Fibroblast of the aortic adventitia (primary cell): ENCODE measurements at places on chromosomes 2 and 18. TPM values are rescaled to one million over a fixed set of nuclear protein-coding genes. Genes with fewer than 3 reads are reported as not detected.

DNA sequence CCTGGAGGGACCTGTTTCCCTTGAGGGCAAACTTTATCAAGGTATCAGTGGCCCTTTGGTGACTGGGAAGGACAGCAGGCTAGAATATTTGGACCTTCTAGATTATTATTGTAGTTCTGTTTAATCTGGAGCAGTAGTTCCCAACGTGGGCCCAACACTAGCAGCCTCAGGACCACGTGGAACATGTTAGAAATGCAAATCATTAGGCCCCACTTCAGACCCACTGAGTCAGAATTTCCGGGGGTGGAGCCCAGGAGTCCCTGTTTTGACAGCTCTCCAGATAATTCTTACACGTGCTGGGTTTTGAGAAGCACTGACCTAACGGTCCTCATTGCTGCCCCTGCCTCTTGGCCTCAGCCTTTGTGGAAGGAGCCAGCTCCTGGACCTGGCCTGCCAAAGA lies 25.5 kb upstream of the DYNC2LI1 start:
- DNase-seq: no peak

- peak; percentile 22 for DNase-seq
Observed at GRCh38 chr2:133312038-133312729, 256.1 kb downstream of the NCKAP5 start.

DNA sequence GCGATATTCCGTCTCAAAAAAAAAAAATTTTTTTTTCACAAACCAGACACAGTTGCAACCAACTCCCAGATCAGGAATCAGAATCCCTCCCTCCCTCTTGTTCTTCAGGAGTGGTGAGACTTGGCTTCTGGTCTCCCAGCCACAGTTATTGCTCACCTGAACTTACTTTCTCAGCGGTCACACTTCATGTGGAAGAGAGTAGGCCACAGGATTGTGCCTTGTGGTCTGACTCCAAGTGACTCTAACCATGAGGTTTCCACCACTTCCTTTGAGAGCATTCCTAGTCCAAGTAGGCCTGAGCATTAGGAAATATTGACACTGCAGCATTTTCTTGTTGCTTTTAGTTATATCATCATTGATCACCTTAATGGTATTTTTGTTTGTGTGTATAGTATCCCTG lies 12.1 kb downstream of the FMNL2 start:
- DNase-seq: peak; percentile 38

- peak; percentile 22 for DNase-seq
Observed at GRCh38 chr2:242098445-242099128, 229.1 kb downstream of the RTP5 start.

GRCh38 chr2:226679389-226680065 lies 120.1 kb downstream of the IRS1 start:
- DNase-seq: no peak

- no peak for DNase-seq
Observed at GRCh38 chr2:145864501-145864900, 1344.6 kb upstream of the ZEB2 start.

- no peak for DNase-seq
Observed at GRCh38 chr2:12720278-12720620, 3.5 kb downstream of the TRIB2 start.

DNA sequence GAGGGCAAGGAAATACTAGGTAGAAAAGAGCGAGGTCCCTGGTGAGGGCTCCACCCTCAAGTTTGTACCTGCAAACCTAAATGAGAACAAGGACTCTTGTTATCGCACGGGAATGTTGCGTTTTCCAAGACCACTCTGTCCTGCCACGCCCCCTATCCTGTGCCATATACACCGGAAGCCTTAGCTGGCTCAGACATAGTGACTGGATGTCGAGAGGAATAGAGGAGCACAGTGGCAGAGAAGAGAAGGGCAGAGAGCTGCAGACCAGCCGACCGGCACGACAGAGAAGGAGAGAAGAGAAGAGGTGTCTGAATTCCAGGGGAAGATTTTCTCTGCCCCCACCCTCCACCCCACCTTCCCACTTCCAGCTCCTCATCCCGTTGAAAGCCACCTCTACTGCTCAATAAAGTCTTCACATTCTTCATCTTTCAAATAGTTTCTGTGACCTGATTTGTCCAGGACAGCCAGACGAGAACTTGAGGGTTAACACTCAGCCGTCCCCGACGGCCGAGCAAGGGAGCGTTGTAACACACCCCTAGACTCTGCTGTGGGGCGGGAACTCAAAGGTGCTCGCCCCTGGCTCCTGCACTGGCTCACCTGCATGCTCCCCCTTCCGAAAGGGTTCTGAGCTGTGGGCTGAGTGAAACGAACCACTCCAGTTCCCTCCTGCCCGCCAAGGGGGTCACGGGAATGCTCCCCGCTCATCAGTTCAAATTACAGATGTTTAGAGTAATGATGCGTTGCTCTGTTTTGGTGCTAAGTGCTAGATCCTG lies 24.9 kb upstream of the COL3A1 start:
- DNase-seq: no peak

DNA sequence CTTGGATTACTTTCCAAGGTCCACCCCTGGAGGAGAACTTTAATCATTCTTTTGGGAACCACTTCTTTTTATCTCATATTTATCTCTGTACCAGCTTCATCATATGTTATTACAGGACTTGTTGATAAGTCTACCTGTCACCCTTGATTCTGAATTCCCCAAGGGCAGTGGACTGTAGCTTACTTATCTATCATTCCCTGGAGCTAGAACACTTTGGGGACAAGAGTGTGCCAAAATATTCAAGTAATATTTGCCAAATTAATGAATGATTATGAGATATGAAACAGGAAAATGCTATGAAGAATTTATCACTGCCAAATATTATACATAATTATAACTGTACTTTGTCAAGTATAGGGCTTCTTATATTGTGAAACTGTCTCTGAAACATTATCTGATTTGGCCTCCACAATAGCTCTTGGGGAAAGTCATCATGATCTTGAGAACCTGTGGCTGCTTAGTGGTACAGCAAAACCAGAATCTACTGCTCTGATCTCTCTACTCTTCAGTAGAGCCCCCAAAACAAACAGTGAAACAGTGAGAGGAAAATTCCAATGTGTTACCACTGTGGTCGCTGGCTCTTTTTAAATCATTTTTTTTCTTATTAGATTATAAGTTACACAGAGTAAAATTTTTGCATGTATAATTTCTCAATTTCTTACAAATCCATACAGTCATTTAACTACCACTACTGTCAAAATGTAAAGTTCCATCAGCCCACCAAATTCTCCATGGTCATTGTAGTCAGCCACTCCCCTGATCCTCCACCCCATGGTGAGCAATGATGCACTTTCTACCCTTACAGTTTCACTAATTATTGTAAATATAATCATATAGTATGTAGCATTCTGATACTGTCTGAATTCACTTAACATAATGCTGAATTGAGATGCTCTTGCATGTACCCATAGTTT lies 197.5 kb downstream of the PIEZO2 start:
- peak; percentile 29 for DNase-seq

SRBD1 gene
- total RNA-seq: 15.7 and 22.4 TPM in 2 replicates

DNA sequence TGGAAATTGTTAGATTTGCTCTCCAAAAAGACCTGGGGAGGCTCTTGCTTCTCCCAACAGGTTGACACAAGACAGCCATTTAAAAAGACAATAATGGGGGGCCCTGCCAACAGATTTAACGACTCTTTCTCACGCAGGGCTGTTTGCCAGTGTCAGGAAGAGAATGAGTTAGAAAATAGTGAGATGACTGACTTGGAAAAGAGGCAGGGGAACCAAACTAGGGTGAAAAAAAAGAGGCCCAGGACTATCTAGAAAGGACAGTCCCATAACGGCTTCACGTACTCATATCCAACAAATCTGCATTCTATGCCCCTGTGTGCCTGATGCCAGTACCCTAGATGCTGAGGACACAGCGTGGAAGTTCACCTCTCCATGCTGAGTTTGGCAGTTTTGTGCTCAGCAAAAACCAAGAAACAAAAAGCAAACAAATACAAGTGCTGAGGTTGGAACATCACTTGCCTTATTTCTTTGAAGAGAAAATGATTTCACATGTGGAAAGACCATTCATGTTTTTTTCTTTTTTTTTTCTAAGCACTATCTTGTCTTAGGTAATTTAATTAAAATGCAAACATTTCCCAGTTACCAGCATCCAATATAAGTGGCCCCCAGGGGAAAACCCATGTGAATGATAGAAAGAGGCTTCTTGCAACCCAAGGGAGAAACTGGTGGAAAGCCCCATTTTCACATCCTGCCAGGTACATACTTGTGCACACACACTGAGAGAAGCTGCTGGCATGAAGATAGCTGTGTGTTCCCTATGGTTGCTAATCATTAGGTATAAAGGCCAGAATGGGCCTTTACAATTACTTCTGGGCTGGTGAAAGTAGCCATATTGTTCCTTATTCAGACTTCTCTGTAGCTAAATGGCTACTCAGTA lies 10.6 kb upstream of the WIPF1 start:
- DNase-seq: no peak
